ENCODE measurements at places on chromosomes 3 and 15.

DNA sequence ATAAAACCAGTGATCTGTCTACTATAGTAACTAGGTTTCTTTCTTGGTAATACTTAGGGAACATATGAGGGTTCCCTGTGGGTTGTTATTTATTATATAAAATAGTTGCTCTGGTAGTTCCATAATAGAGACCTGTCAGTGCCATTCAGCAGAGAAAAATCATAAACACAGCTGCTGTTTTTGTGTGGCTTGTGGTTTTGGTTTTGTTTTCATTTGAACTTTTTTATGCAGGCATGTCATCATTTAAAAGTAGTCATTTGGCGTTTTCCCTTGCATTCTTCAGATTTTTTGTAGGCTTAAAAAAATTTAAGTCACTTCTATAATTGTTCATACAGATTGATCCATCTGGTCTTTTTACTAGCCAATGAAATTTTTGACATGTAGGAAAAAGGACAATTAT is 47.9 kb downstream of the PIK3CA start:
- DNase-seq, result no peak

GRCh38 chr3:3848923-3849275 is 49.7 kb downstream of the LRRN1 start:
- no peak for DNase-seq

DNA sequence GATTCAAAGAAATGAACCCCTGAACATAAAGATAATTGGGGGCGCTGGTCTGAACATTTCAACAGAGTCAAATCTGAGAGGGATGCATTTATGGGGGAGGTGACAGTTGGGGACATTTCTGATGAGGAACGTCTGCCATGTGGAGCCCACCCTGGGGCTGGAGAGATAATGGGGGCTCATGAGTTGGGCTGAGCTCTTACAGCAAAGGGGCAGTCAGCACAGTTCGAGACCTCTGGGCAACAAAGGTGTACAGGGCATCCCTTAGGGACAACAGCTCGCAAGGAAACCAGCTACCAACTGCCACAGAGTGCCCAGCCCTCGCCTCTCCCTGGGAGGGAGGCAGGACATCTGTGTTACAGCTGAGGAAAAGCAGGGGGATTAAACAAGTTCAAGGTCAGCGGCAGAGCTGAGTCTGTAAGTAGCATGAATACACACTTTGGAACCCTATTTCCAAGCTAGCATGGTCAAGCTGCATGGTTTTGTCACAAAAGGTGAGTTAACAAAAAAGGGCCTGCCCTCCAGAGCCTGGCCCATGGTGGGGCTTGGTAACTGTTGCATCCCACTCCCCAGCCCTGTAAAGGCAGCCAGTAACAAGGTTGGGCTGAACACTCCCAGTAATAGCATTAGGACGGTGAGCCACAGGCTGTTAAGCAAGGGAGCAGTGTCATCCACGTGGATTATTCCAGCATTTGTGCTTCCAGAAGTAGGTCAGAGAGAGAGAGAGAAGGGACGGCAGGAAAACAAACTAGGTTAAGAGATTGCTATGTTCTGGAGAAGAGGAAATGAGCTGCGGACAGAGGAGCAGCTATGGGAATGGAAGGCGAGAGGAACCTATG is 4.3 kb downstream of the GNB5 start:
- DNase-seq, result no peak

DNA sequence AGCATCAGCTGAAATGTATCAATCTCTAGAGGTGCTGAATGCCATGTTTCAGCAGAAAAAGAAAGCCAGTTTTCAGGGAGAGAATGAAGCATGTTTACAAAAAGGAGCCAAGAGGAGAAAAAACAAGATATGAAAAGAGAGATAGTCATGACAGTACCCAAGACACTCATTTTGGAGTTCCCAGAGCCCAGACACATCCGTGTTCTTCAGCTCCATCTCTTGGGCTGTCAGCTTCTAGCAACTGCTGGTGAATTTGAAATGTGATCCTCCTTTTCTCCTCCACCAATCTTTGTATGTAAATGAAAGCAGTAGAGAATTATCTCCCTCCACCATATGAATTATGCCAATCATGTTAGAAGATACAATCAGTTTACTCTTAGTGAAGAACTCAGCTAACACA is 93.0 kb upstream of the SLC25A36 start:
- DNase-seq, result no peak

DNA sequence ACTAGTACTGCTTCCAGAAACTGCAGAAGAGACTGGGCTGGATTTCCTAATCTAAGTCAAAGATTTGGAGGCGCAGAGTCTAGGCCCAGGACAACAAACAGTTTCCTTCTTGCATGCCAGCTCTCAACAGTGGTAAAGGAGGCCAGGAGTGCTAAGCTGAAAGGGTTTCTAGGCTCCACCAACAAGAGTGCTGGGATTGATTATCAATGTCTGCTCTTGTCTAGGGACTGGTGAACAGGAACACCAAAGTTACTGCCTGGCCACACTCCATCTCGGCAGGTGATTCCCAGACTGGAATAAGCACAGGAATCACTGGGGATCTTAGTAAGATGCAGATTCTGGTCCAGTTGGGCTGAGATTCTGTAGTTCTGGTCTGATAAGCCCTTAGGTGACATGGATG is 22.8 kb upstream of the FGD5 start:
- no peak for DNase-seq

Data from activated naive CD4-positive, alpha-beta T cell (primary cell).